NCI-H510A treated with DMSO at 0.1 percent for 48 hours (cell line): ENCODE measurements at places on chromosomes 13 and 19.
A peak's percentile ranks its signal among the peaks of the same experiment; 100 is the strongest.

DNA sequence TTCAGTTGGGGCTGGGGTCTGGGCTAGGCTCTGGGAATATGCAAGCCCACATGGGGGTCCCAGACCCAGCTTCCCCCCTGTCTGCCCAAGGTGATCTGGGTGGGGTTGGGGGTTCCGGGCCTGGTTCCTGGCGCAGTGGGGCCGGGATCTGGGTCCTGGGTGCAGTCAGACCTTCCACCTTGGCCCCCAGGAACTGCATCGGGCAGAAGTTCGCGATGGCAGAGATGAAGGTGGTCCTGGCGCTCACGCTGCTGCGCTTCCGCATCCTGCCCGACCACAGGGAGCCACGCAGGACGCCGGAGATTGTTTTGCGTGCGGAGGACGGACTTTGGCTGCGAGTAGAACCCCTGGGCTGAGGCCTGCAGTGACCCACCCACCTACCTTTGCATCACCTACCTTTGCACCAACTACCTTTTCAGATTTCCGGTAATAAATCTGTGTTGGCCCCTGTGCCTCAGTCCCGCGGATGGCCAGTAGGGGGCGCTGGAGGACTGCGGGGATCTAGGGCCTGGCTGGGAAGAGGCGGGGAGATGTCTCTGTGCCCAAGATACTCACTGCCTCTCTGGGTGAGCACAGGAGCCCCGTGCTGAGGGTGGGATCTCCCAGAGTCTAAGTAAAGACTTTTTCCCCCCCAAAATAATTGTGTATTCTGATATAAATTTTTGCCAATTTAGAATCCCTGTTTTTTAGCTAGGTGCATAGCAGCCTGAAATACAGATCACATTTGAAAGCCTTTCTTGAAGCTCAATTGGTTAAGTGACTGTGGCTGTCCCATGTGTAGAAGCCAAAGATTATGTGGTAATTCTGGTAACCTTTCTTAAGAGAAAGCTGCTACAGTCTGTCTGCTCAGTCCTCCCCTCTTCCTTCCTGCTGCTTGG lies 11.5 kb upstream of the CYP4F3 start:
- DNase-seq, result peak; percentile 7

- peak; percentile 11 for DNase-seq
Observed at GRCh38 chr13:73000027-73000674, 58.7 kb upstream of the KLF5 start.

- DNase-seq, result no peak
Observed at GRCh38 chr19:6952956-6953355, 65.6 kb downstream of the ADGRE1 start.

DNA sequence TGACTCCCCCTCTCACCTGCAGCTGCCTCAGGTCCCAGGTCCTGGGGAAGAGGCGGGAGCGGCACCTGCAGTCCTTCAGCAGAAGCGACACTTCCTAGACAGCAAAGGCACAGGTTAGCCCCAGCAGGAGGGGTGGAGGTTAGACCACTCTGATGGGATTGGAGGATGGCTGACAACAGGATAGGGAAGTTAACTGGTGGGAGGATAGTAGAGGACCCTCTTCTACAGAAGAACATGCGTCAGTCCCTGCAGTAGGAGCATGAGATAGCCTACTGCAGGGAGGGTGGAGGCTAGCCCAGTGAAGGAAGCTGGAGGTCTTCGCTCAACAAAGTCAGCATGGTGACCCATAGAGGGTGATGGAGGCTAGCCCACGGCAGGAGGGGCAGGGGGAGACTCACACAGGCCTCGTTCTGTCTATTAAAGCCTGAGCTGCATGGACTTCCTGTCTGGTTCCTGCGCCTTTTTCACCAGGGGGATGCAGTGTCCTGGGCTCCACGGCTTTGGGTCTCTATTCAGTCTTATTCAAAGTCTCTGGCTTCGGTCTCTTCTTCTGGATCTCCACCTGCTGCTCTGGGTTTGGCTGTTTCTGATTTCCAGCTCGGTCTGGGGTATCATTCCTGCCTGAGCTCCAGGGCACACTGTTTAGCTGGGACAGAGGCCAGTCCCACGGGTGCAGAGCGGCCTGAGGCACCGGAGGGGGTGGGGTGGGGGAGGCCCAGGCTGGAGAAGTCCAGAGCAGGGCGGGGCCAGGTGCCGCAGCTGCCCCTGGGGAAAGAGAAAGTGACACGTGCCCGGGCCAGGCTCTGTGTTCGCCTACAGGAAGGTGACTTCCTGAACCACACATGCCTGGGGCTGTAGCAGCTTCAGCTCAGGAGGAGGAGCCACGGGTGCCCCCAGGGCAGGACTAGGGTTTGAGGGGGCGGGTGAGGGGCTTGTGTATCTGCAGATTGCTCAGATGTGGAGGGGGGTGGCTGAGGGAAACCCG lies 7.3 kb downstream of the IFNL3 start:
- DNase-seq, result no peak

GRCh38 chr13:105991622-105992277 lies 543.7 kb downstream of the EFNB2 start:
- DNase-seq, result no peak

- DNase-seq, result no peak
Observed at GRCh38 chr19:48990400-48990799, 2.7 kb downstream of the GYS1 start.

DNA sequence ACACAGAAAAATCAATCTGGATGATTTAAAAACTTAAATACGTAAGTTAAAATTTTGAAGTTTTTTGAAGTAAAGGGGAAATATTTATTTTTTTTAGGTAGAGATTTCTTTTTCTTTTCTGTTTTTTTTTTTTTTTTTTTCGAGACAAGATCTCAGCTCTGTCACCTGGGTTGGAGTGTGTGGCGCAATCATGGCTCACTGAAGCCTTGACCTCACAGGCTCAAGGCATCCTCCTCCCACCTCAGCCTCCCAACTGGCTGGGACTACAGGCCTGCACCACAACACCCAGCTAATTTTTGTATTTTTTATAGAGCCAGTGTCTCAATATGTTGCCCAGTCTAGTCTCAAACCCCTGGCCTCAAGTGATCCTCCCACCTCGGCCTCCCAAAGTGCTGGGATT lies 120.4 kb upstream of the CLDN10 start:
- no peak for DNase-seq

GRCh38 chr13:76091076-76091475 lies 454.9 kb downstream of the LMO7 start:
- DNase-seq, result no peak

- DNase-seq, result no peak
Observed at GRCh38 chr19:38022791-38023670, 116.0 kb downstream of the SIPA1L3 start.

DNA sequence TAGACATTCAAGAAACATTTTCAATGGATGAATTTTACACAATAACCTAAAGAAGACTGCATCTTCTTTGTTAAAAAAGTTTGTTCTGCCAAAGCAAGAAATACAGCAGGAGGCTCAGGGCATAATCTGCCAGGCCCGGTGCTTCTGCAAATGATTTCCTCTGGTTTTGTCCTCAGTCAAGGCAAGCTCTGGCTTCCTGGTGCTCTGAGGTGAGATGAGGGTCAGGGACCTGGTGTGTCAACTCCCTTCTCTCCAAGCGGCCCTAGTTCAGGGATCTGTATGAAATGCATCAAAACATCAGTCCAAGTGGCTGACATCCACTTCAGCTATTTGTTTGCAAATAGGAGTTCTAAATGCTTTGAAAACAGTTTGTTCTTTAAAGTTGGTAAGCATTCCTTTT lies 31.6 kb downstream of the LACC1 start:
- DNase-seq, result no peak

DNA sequence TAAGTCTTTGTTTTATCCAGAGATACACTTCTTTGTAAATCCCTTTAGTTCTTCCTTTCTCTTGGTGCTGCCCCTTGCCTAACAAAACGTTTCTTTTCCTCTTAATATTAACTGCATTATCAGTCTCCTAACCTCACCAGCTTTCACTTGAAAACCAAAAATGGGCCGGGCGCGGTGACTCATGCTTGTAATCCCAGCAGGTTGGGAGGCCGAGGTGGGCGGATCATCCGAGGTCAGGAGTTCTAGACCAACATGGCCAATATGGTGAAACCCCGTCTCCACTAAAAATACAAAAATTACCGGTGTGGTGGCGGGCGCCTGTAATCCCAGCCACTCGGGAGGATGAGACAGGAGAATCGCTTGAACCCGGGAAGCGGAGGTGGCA lies 329.8 kb upstream of the MIR17HG start:
- no peak for DNase-seq

DNA sequence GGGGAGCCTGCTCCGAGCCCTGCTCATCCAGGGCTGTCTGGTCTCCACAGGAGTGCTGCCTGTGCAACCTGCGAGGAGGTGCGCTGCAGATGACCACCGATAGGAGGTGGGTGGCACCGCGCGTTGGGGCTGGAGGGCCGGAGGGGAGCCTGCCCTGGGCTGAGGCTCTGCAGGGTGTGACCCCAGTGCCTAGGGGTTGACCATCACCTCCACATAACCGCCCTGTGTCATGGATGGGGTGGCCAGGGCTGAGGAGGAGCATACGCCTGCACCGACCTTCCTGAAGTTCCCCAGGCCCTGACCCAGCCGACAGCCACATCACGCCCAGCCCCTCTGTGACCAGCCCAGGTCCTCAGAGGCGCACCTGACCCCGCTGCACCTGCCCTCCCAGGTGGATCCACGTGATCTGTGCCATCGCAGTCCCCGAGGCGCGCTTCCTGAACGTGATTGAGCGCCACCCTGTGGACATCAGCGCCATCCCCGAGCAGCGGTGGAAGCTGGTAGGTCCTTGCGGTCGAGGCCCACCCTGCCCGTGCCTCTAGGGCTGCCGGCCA lies 168.7 kb downstream of the KDM4B start:
- peak; percentile 11 for DNase-seq

DNA sequence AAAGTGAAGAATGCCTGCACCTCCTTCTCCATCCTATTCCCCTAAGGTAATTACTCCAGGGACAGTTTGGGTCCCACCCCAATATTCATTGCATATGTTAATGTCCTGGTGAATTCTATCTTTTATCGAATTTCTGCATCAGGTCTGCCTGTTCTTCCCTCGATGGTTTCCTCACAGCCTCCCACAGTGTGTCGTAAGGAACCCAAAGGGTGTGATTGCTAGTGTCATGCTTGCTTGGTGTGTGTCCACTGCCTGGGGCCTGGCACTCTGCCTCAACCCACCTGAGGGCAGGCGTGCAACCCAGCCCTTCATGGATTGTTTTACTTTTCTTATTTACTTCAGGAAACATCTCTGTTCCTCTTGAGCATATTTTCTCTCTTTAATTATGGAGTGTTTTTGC lies 60.2 kb upstream of the CYSLTR2 start:
- no peak for DNase-seq

GRCh38 chr19:29844891-29845573 lies 33.2 kb downstream of the CCNE1 start:
- peak; percentile 47 for DNase-seq

DNA sequence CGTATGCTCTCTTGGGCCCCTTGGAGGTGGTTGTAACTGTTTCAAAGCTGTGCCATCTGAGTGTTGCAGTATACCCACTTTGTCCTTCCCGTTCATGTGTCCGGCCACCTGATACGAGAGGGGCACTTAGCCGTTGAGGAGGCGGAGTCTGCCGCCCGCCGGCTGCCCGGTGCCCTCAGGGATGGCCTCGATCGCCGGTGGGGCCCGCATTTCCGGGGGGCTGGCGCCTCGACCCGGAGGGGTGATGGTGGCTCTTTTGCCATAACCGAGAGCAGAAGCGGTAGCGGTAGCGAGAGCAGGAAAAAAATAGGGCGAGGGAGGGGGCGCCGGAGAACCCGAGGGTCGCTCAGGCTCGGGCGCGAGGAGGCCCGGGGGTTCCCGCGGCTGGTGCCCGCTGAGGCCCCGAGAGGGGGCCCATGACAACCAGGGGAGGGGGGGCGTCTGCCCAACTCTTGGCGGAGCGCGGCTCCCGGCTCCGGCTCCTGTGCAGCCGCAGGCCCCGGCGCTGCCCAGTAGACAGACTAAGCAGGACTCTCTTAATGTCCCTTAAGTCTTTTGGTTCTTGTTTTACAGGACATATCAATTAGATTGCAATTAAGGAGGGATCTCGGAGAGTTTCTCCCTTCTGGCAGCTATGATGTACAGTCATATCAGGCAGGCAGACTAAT lies 342.7 kb upstream of the SGCG start:
- peak; percentile 19 for DNase-seq
